Type B pancreatic cell (in vitro differentiated cells): ENCODE measurements at places on chromosomes 2 and 18.

DNA sequence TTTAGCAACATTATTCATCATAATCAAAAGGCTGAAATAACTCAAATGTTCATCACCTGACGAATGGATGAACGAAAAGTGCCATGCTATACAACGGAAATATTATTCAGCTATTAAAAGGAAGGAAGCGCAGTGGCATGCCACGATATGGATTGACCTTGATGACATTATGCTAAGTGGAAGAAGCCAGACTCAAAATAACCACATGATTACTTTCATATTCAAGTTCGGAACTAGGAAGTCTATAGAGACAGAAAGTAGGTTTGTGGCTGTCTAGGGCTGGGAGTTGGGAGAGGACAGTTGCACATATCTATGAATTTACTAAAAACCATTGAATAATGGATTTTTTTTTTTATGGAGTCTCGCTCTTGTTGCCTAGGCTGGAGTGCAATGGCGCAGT lies 13.4 kb upstream of the PDIA6 start:
- no peak for DNase-seq

DNA sequence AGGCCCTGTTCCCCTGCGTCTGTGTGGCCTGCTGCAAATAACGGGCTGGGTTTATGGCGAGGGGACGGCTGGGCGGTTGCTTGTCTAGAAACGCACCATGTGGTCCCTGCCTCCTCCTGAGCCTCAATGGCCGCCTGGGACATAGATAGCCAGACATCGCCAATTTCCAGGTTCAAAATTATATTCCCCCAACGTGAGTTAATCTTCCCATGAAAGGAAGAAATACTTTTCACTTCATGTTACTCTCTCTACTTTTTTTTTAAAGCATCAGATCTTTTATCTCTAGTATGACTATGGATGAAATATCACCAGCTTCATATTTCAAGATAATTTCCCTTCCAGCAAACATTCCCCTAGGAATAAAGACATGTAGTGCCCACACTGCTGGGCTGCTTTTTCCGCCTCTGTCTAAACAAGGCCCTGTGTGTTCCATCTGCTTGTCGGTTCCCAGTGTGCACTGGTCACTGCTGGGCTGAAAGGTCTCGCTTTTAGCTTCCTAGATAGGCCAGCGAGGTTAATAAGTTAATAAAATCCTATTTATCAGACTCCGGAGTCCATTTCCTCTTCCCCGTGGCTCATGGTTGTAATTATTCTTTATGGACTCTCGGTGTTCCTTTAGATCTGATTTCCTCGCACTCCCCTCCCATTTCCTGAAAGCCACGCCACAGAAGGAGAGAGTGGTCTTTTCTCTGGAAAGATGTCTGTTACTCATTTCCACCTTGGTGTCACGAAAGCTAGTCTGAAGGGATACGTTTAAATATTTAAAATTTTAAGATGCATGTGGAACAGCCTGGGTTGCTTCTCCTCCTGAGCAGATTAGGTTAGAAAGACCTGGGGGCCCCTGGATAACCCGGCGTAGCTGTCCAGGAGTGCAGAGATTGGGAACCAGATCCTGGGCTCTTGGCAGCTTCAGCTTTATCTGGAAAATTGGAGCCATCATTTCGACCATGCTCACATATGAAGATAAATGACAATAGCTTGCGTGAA lies 196.6 kb upstream of the COPS8 start:
- no peak for DNase-seq

GRCh38 chr2:225122583-225123486 lies 80.6 kb upstream of the DOCK10 start:
- no peak for DNase-seq

GRCh38 chr2:141513853-141514252 lies 617.0 kb downstream of the LRP1B start:
- DNase-seq: no peak

DNA sequence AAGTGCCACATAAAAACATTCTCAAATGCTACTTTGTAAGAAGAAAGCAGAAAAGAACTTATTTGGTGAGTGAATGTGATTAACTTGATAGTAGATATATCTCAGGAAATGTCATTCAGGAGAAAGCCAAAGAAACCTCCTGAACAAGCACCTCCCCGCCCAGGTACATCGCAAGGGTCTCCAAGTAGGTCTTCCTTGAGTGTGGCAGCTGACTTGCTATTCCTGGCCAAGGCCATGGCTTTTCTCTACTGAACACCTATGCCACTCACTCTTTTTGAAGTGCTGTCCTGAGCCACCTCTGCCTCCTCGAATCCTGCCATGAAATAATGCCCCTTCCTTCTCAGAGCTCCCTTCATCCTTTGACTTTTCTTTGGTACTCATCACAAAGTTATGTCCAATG lies 54.0 kb downstream of the NDUFA10 start:
- DNase-seq: no peak

DNA sequence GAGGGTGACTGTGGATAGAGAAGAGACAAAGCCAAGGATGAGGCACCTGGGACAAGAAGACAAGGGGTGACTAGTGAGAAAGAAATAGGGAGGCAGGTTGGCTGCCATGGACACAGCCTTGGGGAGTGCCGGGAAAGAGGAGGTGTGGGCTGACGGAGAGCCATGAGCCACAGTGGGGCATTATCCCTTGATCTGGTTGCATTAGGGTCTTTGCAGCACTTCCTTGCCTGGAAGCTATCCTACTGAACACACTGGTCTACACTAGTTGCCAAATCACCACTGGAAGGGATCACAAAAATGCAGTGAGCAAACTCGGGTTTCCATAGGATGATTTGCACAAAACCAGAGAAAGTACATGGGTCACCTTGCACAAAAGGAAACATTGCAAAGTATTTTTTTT lies 27.7 kb upstream of the ASB18 start:
- no peak for DNase-seq
